ENCODE measurements at places on chromosomes 6 and 20.

- peak; percentile 56 for DNase-seq
Measured at GRCh38 chr20:62500237-62500864, 24.6 kb upstream of the GATA5 start.

GRCh38 chr20:32796383-32796948, 23.3 kb upstream of the MAPRE1 start:
- DNase-seq, result no peak

DNA sequence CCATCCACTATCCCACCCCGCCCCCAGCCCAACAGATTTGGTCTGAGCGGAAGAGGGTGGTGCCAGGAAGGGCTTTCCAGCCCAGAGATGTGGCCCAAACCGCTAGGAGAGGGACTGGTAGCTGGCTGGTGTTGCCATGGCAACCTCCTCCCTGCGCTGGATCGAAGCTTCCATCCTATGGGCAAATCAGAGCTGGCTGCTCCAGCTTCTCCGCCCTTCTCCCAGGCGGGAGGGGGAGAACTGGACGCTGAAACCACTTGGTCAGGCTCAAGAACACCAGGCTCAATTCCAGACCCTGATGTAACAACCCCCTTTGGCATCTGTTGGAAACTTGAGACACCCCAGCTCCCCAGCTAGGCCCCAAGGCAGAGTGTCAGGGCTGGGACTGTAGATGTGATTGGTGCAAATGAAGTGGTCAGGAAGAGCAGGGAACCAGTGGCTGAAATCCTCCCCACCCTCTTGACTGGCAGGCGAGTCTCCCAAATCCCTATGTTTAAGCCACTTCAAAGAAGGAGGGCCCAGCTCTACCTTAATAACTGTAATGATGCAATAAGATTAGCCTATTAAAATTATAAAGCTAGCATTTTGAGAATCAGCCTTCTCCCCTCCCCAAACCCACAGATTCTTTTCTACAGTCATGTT, 4.2 kb downstream of the RIMS4 start:
- DNase-seq, result peak; percentile 89

DNA sequence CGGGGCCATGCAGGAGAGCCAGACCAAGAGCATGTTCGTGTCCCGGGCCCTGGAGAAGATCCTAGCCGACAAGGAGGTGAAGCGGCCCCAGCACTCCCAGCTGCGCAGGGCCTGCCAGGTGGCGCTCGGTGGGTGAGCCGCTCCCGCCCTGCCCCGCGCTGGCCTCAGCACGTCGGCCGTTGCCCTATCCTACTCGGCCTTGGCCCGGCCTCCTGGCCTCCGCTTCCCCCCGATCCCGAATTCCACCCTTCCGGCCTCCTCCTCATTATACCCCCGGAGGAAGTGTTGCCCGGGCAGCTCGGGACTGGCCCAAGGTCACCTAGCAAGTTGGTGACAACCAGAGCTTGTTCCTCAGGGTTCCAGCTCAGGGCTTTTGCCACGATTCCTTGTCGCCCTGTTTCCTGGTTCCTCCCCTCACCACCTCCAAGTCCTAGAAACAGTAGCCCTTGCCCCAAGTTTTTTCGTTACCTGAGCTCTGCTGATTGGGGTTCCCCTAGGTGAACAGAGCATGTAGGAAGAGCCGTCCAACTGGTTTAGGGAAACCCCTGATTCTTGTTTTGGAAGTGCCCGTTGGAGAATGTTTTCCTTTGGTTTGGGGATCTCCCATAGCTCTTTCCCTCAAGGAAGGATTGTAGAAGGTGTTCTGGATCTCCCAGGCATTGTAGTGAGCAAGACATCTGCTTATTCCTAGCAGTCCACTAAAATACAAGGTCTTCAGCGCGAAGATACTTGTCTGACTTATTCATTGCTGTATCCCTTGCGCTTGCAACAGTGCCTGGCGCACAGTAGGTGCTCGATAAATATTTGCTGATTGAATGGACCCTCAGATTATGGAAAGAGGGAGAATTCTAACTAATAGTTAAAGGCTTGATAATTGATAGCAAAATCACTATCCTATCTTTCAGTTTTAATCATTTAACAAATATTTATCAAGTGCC, 641 bp downstream of the ARFGEF2 start:
- DNase-seq, result no peak

DNA sequence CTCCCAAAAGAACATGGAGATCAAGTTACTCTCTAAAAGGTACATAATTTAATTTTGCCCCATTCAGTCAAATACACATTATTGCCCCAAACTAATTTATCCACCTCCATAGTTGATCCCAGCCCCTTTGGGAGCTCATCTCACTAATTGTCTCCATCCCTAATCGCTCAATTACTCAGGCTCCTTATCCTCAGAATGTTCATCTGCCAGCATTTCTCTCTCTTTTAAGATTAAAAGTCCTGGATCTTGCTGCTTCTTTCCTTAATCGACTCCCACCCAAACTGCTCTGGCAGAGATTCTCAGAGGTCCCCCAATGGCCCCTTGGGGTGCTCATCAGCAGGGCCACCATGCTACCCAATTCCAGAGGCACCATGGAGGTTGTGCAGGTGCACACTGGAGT, 18.4 kb upstream of the NNAT start:
- no peak for DNase-seq

- no peak for DNase-seq
Measured at GRCh38 chr6:114355300-114355699, 12.5 kb upstream of the HS3ST5 start.

DNA sequence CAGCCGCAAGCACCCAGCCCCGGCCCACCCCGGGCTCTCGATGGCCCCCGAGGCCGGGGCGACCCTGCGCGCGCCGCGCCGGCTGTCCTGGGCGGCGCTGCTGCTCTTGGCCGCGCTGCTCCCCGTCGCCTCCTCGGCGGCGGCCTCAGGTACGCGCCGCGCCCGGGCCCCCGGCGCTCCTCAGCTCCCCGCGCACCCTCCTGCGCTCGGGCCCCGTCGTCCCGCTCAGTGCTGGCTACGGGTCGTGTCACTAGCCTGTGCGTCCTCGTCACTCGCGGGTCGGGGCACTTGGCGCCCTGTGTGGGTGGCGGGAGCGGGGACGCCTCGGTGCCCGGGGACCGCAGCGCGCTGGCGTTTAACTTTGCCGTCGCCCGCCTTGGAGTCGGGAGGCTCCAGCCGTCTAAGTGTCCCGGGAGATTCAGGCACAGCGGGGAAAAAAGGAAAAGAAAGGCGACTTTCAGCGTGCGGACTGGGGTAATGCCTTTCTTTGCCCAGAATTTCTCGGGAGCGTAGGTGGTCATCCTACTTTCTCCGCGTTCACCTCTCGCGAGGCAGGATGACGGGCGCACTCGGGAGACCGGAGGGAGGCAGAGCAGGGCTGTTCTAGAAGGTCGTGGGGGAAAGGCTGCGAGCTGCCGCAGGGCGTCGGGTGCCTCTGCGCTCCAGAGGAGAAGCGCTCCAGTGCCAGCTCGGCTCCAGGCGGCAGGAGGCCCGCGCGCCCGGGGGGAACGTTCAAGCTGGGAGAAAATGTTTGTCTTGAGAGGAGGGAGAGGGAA, 545 bp downstream of the FNDC1 start:
- DNase-seq, result no peak

DNA sequence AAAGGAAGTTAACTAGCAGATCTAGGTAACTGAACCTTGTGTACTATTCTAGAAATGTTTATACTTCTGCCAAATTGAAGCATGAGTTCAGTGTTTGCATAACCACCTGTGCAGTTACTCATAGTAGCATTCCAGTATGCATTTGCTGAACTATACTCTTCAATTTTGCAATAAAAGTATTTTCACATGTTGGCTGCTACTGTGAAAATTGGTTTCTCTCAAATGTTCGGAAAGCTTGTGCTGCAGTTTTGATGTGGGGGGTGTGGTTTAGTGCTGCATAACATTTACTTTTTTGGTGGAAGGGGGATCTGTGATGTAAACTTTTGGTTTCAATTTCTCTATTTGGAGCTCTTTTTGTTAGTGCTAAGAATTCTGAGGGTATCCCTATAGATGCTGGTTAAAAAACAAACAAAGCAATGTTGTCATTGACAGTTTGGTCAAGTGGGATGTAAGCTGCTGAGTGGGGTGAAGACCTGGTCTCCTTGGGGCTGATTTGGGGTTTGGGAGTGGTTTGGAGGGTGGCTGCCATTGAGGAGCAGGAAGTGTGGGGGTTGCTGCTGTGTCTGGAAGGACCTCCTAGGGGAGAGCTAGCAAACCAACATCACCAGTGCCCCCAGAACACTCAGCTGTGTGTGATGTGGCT, 87.8 kb downstream of the CARMIL1 start:
- no peak for DNase-seq

DNA sequence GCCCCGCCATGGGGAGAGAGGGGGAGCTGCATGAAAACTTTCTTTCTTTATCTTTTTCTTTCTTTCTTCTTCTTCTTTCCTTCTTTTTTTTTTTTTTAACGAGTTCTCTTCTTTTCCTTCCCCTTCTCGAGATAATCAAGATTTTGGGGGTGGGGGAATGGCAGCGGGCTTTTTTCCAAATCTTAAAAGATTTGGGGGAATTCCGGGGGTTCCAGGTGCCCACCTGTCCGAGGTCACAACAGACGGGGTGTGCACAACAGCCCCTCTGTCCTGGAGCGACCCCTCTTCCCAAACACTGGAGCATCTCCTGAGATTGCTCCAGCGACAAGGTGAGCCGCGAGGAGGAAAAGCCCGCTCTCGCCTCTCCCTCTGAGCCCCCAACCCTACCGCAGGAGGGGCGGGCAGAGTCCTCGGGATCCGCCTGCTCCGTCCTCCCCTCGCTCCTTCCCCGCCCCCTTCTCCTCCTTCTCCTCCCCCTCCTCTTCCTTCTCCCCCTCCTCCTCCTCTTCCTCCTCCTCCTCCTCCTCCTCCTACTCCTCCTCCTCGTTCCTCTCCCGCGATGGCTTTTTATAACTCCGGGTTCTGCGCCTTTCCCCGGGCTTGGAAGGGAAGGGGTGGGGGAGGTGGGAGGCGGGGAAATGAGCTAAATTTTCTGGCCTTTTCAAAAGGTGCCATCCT, 689 bp upstream of the KCNB1 start:
- no peak for DNase-seq

DNA sequence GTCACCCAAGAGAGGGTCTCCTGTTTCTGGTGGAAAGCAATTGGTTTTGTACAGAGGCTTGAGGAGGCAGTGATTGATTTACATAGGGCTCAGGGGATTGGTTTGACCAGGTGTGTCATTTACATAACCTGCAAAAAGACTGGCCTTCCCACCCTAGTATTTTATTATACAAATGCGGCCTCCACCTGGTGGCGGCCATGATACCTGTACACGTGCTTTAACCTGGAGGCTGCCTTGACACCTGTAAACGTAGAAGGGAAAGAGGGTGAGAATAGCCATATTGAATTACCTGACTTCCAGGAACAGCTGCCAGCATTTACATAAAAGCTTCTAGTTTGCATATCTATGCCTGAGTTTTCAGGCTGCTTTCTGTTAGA, 48.7 kb downstream of the HLA-DPB1 start:
- no peak for DNase-seq

DNA sequence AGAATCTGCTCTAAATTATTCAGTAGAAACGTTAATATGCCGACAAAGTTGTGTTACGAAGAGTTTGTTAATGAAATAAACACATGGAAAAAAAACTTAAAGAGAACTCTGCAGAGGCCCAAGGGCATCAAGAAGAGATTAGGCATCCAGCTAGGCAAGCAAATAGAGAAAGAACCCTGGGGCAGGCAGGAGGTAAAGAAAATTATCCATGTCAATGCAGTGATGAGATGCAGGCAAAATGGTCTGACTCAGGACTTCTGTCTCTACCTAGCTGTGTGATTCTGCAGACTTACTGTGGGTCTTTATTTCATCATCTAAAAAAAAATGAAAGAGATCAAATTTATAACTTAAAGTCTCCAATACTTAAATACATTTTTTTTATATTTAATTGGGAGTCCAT, 448.0 kb downstream of the HAO1 start:
- no peak for DNase-seq

- DNase-seq, result no peak
Measured at GRCh38 chr6:108846101-108846500, 2.1 kb upstream of the ARMC2 start.

DNA sequence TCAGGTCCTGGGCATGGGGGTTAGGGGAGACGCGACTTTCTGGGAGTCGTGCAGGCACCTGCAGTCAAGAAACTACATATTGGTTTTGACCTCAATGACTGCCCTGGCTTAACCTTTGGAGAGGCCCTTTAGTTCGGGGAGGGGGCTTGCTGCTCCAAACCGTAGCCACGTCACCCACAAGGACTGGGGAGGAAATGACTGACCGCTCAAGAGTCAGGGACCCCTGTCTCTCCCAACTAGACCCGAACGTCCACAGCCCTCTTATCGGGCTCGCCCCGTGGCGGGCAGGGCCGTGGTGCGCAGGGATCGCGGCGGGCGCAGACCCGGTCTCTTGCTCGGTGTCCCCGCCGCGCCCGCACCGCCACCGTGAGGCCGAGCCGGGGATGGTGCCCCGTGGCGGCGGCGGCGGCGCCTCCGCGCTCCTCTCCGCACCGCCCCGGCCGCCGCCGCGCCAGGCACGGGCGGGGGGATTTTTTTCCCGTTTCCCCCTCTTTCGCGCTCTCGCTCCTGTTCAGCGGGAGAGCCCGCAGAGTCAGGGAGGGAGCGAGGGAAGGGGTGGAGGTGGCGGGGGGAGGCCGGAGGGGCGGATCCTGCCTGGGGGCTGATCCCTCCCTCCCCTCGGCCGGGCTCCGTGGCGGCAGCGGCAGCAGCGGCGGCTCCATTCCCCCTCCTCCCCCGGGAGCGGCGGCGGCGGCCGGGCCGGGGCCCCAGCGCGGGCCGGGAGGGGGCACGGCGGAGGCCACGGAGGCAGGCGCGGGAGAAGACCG, at the start of gene BRPF3:
TSS of gene BRPF3 (plus strand) at position 632 of the 767 bp plus-strand sequence. CDS start 3,579 bp downstream, outside the sequence.
- DNase-seq, result peak; percentile 72

DNA sequence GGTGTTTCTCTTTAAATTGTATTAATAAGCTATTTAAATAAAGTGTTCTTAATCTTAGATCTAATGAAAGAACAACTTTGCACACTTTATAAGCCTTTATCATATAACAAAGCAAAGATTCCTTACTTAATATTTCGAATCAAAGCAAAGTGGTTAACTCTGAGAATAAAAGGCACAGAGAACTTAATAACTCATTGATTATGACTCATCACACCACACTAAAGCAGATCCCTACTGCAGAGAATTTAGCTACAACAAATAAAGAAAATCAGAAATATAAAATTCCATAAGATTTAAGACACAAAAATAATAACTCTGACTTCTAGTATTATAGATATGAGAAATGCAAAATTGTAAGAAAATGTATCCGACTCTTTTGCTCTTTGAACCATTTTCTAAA, 135.6 kb upstream of the RUNX2 start:
- no peak for DNase-seq

- DNase-seq, result no peak
Measured at GRCh38 chr6:135753196-135753595, 98.3 kb upstream of the PDE7B start.

Data from cerebellar cortex (tissue), 1 donor.